B cell (primary cell): ENCODE measurements at places on chromosomes 12 and 14.

GRCh38 chr12:5560265-5560664, 128.4 kb downstream of the NTF3 start:
- no peak for DNase-seq

GRCh38 chr12:111942557-111942956, 70.4 kb downstream of the TMEM116 start:
- no peak for DNase-seq

- no peak for DNase-seq
Observed at GRCh38 chr12:2325519-2325918, 272.7 kb downstream of the CACNA1C start.

- no peak for DNase-seq
Observed at GRCh38 chr12:81874586-81874985, 115.4 kb upstream of the PPFIA2 start.

DNA sequence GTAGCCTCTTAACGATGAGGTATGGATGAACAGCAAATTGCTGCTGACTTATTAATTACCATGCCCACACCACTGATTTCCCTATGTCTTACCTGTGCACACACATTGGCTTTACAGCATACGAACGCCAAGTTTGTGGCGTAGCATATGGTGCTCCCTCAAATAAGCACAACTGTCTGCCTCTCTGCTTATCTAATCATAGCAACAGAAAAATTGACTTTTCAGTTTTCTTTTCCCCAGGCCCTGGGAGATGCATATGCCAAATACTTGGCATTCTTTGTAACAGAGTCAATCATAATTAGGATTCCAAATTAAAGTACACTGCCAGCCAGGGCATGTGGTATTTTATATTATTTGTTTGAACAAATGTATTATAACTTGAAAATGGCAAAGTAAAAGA, 625.5 kb downstream of the DIO2 start:
- no peak for DNase-seq

DNA sequence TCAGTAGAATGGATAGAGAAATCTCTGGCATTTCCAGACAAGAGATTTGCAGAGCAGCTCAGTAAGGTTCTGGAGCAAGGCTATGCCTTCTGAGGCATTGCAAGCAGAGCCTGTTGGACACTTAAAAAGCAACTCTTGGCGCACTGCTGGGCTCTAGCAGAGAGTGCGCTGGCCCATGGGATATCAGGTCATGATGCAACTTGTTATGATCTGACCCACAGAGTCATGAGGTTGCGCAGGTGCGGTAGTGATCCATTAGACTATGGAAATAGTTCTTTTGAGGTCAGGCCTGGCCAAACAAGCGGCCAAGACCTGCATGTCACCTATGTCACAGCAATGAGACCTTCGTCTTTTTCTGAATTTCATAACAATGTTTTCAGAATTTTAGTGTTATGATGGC, 168.6 kb downstream of the TMTC3 start:
- no peak for DNase-seq

- peak; percentile 90 for DNase-seq
Observed at GRCh38 chr14:75050852-75051555, at the start of gene MLH3. Gene MLH3, minus strand, starts transcription at chr14:75051467. Its CDS starts 1,812 bp downstream, at chr14:75049655.

DNA sequence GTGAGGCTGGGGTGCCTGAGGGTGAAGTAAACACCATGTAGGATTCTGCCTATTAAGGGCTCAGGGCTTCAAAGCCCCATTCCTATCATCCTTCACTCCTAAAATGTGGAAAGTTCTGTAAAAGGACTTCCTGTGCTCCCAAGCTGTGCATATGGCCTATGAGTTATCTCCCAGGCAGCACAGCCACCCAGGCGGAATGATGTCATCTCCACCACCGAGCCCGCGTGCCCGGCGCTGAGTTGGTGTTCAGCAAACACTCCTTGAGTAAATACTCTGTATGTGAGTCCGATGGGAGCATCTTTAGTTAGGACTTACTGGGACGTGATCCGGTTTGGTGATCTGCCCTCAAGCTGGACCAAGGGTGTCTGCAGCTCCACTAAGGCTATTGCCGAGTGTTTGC, 437.3 kb downstream of the MED13L start:
- DNase-seq, result no peak

DNA sequence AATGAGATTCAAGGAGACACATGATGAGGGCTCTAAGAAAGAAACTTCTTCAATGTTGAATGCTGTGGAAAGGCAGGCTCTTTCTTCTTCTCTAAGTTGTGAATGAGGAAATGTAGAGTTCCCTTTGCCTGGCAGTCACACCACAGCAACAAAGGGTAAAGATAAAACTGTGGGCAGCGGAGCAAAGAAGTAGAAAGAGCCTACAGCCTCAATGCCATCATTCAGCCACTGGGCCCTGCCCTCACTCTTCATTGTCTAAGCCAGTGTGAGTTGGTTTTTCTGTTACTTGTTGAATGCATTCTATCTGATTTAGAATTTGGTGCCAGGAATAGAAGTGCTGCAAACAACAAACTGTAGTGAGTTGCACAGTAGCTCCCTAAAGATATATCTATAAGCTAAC, 12.2 kb downstream of the SDR9C7 start:
- no peak for DNase-seq

GRCh38 chr14:53828820-53829219, 127.8 kb downstream of the BMP4 start:
- no peak for DNase-seq

DNA sequence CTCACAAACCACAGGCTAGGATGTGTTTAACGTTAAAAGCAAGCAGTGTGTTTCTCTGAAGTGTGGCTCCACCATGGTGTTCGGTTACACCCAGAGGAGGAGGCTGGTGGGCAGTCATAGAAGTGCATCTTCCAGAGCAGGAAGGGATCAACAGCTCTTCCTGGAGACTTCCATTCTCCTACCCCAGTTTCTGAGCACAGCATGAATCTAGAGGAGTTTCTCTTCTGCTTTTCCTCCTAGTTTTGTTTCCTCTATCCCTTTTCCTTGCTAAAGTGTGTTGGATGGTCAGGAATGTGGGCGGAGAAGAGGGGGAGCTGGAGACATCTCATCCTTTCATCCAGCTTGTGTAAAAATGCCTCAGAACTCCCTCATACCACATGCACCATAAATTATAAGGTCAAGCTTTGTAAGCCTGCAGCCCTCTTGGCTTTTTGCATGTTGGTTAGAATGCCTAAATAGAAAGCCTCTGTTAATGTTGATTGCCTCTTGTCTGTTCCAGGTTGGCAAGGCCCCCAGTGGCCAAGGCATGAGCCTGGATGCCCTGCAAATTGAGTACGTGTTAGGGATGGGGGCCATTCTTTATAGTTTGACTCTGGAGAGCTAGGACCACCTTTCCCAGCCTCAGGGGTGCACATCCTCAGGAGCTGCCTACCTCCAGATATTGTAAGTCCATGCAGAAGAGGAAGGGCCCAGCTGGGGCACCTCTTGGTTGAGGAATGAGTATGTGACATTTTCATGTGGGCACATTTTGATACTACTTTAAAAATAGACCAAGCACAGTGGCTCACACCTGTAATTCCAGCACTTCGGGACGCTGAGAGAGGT, 4.0 kb upstream of the CKAP4 start:
- DNase-seq, result no peak

GRCh38 chr14:30977752-30978151, 47.7 kb upstream of the AP4S1 start:
- no peak for DNase-seq

DNA sequence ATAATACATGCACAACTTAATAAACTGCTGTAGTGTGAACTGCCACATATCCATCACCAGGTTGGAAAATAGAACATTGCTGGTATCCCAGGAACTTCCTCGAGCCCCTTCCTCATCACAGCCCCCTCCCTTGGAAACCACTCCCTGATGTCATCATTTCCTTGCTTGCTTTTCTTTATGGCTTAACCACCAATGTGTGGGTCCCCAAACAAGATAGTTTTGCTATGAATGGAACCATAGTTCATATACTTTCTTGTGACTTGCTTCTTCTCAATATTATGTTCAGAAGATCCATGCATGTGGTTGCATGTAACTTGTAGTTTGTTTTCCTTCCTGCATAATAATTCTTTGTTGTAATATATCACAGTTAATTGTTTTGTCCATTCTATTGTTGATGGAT, 8.9 kb upstream of the WNT5B start:
- DNase-seq, result no peak

GRCh38 chr12:66648033-66648735, 30.7 kb downstream of the GRIP1 start:
- DNase-seq, result no peak

- no peak for DNase-seq
Observed at GRCh38 chr12:132182711-132183365, 38.6 kb downstream of the NOC4L start.

- DNase-seq, result no peak
Observed at GRCh38 chr14:85688006-85688405, 158.1 kb downstream of the FLRT2 start.

DNA sequence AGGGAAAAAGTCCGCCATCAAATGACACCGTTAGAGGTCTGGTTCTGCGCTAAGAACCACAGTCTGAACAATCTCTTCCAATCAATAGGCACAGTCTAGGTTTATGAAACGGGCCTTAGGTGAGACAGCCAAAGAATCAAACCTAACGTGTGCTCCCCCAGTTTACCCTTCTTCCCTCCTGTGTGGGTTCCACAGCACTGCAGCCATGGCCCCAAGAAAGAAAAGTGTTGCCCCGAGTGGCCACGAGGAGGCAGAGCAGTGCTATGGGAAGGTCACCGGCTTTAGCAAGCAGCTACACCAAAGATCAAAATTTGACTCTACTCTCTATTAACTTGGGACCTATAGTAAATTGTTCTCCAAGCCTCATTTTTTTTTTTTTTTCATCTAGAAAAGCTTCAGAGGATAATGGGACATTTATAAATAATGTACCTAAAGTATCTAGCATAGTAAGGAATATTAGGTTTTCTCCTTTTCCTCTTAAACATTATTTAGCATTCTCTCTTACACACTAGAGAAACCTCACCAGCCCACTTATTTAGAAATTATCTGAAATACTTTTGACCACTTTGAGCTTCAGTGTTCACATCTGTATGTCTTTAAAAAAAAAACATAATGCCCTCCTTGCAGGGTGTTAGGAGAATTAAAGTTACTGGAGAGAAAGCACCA, 70.2 kb upstream of the GPHB5 start:
- peak; percentile 45 for DNase-seq

DNA sequence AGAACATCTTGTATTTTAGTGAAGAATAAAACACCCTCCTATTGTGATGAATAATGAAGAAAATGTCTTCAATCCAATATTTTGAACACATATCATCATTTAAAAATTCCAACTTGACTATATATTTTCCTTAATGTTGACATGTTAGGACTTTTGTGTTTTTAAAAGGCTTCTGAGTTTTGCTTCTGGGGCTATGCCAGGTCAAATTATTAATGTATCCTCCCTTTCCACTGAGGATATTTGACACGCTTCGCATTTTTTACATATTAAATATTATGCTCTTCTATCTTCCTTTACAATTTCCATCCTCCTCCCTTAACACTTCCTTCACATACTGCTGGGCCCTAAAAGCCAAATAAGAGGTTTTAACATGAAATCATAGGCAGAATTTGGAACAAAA, 20.6 kb downstream of the RERG start:
- no peak for DNase-seq

DNA sequence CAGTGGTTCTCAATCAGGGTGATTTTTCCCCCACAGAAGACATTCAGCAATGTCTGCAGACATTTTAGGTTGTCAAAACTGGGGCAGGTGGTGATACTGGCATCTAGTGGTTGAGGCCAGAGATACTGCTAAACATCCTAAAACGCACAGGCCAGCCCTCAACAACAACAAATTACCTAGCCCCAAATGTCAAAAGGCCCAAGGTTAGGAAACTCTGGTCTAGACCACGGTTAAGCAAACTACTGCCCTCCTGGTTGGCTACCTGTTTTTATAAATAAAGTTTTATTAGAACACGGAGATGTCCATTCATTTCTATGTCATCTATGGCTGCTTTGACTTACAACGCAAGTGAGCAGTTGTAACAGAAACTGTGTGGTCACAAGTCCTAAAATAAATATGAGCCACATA, 186.7 kb downstream of the EFCAB11 start:
- DNase-seq, result peak; percentile 83

DNA sequence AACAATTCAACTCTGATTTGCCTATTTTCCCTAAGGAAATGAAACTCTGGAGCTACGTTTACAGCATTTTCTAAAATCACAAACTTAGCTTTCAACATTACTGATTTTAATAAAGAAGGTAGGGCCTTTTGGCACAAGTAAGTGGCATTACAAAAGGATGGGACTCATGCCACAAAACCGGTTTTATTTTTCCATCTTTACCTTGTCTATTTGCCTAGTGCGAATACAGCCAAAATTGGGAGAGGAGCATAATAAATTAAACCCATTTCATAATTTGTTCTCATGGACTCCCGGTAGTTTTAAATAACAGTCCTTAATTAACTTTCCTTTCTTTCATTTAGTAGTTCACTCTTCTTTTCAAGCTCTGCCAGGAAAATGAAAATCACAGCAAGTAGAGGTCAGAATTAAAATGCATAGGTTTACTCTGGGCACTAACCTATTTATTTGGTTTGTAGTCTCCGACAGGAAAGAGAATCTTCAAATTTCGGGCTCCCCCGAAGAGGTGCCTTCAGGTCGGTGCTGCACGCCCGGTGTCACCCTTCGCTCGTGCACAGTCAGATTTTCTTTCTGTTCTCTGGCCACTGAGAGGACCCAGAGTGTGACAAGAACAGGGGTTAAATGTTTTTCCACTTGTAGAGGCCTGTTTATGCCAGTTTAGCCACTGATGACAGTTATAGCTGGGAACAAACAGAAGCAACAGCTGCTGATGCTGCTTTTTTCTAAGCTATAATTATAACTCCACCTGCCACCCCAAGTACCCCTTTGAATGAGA, at the start of gene BEST3:
TSS of gene BEST3 (minus strand) at position 535 of the 772 bp plus-strand sequence. CDS start 1,505 bp downstream, outside the sequence.
- DNase-seq, result no peak

- no peak for DNase-seq
Observed at GRCh38 chr12:70305794-70306193, 60.3 kb upstream of the KCNMB4 start.

DNA sequence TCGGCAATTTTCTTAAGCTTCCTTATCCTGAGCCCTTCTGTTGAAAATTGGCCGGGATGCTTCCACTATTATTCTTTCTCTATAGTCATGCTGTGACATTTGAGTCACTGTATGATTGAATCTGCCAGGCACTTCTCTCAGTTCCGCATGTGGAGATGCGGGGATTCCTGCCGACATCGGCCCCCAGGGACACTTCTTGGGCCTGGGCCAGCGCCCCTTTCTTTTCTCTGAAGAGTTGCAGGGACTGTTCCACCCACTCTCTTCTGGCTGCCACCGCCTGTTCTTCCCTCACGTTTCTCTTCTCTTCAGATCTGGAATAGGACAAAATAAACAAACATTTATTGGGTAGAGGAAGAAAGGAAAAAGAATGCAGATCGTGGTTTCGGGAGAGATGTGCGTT, 310.1 kb downstream of the ETNK1 start:
- DNase-seq, result no peak
